Ovary (tissue), 10 donors: ENCODE measurements at places on chromosomes 2 and 18. TPM values are rescaled to one million over a fixed set of nuclear protein-coding genes. Genes with fewer than 3 reads are reported as not detected.

- DNase-seq = peak; percentile 88
Observed at GRCh38 chr2:231709981-231710798, 1.9 kb downstream of the PTMA start.

DNA sequence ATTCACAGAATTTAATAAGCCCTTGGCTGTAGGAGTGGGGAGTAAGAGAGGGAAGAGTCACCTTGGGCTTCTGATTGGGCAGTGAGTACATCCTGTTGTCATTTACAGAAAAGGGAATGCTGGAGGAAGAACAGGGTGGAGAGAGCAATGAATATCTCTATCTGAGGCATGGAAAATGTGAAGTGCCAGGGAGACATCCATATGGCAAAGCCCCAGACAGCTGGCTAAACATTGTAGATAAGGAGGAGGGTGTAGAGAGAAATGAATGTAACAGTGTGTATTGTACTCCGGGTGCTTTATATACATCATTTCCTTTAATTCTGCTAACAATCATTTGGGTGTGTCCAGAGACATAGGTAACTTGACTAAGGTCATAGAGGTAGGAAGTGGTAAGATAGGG is 103.5 kb downstream of the UPP2 start:
- no peak for DNase-seq

GRCh38 chr2:109000738-109001137 is 11.7 kb upstream of the EDAR start:
- DNase-seq = no peak

GRCh38 chr2:128979182-128979581 is 660.5 kb upstream of the HS6ST1 start:
- no peak for DNase-seq

DNA sequence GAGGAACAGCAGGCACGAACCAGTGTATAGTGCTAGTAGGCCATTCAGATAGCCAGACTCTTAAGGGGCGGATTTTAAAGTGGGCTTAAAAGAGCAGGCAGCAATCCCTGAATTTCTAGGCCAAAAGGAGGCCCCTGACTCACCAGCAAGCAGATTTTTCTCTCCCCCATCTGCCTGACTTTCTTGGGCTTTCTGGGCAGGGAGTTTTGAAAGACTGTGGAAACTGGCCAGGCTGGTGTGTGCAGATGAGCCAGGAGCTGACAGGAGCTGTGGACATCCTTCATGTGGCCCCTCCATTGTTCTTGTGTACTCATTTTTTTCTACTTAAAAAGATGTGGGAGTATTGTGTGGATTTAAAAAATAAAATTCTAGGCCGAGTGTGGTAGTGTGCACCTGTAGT is 59.0 kb downstream of the GLI2 start:
- DNase-seq = no peak

DNA sequence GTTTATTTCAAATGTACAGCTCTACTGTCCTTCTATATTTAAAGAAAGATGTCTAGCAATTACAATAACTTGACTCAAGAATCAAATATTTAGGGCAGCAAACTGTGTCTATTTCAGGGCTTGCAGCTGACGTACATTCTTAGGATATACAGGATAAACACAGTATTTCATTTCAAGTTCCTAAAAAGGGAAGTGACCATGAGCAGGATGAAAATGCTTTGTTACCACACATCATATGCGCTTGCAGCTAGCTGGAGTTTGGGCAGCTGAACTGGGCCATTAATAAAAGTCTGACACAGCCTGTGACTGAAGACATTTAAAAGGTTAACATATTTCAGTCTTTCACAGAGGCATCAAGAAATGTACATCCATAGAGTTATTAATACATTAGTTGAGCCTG is 264.6 kb upstream of the TRIB2 start:
- no peak for DNase-seq

DNA sequence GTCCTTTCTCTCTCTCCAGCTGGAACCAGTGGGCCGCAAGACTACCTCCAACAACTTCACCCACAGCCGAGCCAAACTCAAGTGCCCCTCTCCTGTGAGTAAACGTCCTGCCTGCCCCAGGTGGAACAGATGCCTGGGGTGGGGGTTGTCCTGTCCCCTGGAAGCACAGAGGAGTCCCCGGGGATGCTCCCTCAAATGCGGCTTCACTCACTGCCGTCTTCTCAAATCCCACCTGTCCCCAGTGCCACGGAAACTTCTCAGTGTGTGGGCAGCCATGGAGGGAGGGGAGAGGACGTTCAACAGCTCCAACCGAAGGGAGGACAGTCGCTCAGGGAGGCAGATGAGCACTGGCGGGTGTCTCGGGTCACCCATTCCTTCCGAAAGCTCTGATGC is 110.7 kb upstream of the PPP1CB start:
- peak; percentile 29 for DNase-seq

DNA sequence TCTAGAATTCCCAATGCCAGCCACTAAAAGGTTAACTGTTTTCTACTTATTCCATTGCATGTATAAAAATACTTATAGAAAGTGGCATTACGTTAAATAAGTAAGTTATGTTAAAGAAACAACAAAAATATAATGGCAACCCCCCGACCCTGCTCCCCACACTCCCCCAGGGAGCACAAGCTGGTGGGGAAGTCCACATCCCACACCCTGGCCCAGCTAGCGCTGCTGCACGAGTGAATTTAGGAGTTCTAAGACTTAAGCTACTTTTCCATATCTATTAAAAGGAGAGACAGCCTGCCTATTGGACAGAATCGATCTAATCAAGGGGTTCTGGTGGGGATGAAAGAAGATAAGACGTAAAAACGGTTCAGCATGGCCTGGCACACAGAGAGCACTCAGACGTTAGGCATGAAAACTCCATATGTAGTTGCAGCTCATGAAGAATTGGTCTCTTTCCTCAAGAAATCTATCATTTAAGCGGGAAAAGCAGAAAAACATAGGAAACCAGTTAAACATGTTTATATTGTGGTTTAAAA is 16.6 kb downstream of the HJURP start:
- DNase-seq = no peak

DNA sequence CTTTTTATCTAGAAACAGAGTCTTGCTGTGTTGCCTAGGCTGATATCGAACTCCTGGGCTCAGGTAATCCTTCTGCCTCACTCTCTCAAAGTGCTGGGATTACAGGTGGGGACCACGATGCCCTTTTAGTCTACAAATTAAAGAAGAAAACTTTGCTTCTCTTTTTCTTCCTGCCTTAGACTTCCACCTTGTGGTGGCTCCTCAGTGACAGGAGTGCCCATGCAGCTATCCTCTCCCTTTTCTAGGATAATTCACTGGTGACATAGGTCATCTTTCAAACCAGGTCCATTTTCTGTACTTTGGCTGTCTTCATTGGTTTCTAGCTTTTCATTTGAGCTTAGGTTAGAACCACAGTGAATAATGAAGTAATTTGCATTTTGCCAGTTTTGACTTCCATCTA is 13.6 kb downstream of the DCAF17 start:
- DNase-seq = no peak

DNA sequence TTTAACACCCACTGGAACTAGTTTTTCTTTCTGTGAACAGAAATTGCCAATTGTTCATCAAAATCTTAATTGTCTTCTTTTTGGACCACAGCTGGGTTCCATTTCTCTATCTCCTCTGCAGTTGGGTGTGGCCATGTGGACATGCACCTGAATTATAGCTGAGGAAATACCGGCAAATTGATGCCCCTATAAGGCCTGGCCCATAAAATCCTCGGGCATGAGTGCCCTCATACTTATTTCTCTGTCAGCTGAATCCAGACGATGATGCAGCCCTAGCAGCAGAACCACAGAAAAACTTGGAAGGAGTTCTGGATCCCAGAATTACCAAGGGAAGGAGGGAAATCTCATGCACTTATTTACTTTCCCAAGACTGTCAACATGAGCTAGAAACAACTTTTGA is 249.0 kb downstream of the CYRIA start:
- DNase-seq = no peak

DNA sequence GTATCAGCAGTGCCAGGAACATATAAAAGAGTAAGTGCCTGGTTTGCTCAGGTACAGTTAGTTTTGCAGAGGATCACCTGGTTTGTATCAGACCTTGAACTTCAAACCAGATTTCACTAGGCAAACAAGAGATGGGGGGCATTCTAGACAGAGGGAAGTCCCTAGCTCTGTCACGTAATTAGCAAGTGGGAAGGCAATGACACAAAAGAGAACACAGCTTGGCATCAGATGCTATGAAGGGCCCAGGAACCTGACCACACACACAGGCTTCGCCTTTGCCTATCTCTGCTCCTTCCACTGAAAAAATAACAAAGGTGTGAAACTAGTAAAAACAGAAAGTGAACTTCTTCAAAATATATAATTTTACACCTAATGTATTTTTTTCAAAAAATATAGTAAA is 62.6 kb downstream of the CERKL start:
- DNase-seq = no peak

GRCh38 chr2:206232287-206233035 is 42.0 kb upstream of the ZDBF2 start:
- no peak for DNase-seq

- DNase-seq = no peak
Observed at GRCh38 chr2:183214680-183215079, 90.4 kb downstream of the NUP35 start.

GRCh38 chr2:133570542-133570941 is 2.3 kb upstream of the NCKAP5 start:
- no peak for DNase-seq

DNA sequence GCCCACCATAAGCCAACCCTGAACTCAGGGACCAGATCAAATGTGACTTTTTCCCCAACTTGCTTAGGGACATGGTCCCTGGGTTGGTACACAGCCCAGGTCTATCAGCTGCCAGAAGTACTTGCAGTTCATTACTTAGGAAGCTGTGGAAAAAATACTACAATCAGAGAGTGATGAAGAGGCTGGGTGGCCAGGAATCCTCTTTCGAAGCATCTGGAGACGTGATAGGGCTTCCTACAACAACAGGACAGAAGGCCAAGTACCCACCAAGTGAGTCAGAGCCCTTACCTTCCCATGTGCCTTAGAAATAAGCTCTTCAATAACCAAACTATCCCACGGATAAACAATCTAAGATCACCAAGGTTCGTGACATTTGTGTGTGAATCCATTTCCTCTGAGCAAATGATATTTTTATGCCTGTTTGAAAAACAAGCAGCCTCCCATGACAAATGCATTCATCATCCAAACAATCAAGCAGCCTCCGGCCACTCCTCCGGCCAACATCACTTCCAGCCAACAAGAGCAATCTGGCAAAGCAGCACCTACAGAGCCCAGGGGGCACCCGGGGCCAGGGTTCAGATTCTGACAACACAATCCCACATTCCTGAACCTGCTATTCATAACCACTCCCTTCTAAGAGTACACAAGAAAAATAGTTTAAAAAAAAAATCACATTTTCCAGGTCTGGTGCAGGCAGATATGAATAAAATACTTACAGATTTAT is 26.4 kb downstream of the TBC1D8 start:
- no peak for DNase-seq

DNA sequence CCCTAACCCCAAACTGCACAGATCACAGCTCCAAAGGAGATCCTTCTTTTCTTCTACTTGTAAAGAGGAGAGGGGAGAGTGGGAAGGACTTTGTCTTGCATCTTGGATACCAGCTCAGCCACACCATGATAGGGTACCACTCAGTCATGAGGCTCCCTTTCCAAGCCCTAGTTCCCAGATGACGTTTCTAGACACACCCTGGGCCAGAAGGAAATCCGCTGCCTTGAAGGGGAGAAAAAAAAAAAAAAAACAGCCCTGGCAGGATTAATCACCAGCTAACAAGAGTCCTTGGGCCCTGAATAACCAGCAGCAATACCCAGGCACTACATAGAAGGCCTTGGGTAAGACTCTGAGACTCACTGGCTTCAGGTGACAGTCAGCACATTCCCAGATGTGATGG is 36.9 kb downstream of the ST8SIA3 start:
- DNase-seq = no peak

DNA sequence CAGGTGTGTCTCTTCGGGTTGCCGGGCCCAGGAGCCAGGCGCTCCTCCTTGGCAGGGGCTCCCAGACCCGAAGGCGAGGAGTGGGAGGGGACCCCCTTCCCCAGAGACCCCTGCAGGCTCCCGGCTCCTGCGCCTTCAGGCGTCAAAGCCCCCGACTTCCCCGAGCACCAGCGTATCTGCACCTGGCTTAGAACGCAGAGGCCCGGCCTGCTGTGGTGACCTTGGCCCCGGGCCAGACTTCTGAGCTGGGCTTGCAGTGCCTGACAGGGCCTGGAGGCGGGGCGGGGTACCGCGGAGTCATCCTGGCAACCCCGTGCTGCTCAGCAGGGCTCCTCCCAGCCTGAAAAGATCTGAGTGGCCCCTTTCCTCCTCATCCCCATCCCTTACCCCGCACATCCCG is 27.0 kb downstream of the SKA1 start:
- DNase-seq = peak; percentile 69

- no peak for DNase-seq
Observed at GRCh38 chr2:79887747-79888374, 375.0 kb downstream of the CTNNA2 start.

GRCh38 chr2:150484461-150485021 is 2.9 kb downstream of the RND3 start:
- no peak for DNase-seq

Gene MYL1
- not detected for polyA plus RNA-seq

Gene BCL11A
- polyA plus RNA-seq = 2.5 TPM

Gene RGPD3
- 0.15 TPM for polyA plus RNA-seq

Gene GALNT13
- 0.70 TPM for polyA plus RNA-seq

Gene GAL3ST2
- 0.05 TPM for polyA plus RNA-seq

Gene PCARE
- 0.50 TPM for polyA plus RNA-seq

Gene TCF7L1
- polyA plus RNA-seq = 23.9 TPM

Gene SKOR2
- polyA plus RNA-seq = 0.01 TPM

Gene SH2D6
- polyA plus RNA-seq = 0.12 TPM

Gene VAMP8
- 25.5 TPM for polyA plus RNA-seq

Gene POLR1B
- 5.6 TPM for polyA plus RNA-seq
